Ovary (tissue), 10 donors: ENCODE measurements at places on chromosomes 11 and 22. TPM values are rescaled to one million over a fixed set of nuclear protein-coding genes. Genes with fewer than 3 reads are reported as not detected.

Gene APOL5
- total RNA-seq: not detected

Gene GGTLC3
- total RNA-seq: not detected

Gene SOX6
- total RNA-seq: 4.9 TPM

Gene FXYD2
- 15.5 TPM for total RNA-seq

DNA sequence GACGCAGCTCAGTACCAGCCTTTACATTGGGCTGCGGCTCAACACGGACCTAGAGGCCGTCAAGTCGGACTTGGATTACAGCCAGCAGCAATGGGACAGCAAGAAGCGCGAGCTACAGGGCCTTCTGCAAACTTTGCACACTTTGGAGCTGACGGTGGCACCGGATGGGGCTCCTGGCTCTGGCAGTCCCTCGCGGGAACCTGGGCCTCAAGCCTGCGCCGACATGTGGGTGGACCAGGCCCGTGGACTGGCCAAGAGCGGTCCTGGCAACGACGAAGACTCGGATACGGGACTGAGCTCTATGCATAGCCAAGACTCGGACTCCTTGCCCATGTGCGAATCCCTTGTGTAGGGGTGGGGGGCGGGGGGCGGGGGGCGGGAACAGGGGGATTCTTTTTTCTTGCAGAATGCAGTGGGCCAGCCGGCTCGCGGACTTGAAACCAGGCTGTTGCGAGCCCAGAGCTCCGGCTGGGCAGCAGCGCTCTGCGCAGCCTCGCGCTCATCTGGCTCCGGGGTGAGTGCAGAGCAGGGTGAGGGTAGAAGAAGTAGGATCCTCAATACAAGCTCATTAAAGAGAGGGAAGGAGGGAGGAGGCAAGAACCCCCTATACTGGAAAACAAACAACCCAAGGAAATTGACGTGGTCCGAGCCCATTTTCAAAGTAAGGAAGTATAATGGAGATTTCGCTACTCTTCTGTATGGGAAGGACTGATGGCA is 1.8 kb downstream of the RASSF10 start:
- no peak overlapping the region for H3K4me3 ChIP-seq

DNA sequence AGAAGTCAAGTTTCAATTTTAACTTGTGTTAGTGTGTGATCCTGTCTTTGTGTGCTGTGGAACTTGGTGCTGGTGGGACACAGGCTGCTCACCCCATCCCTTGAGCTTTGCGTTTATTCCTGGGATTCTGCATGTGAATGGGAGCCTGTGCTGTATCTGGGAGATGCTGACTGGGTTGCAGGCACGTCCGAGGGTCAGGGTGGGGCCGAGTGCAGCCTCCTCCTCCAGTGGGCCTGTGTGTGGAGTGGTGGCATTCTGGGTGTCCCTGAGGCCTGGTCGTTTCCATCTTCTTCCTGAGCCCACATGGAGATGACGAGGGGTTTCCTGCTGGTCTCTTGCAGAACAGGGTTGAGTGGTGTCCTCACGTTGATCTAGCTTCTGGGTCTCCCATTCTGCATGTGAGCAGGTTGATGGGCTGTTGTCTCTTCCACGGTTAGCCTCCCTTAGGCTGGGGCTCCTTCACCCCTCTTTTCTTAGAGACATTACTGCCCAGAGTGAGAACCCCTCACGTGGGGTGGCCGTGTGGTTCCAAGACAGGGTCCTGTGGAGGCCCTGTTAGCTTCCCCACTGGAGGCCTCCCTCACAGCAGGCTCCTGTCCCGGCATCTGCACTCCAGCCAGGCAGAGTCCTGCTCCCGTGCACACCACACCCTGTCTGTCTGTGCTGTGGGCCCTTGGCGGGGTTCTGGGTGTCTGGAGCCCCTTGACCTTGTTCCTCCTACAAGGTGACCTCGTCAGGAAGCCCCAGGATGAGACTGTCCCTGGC is 4.9 kb downstream of the PTDSS2 start:
- no peak for DNase-seq
- H3K27ac ChIP-seq: no peak overlapping the region
- H3K27me3 ChIP-seq: no peaks in the 10 kb centered on the region
- H3K4me3 ChIP-seq: no peak overlapping the region
- H3K36me3 ChIP-seq: no peaks in the 10 kb centered on the region

DNA sequence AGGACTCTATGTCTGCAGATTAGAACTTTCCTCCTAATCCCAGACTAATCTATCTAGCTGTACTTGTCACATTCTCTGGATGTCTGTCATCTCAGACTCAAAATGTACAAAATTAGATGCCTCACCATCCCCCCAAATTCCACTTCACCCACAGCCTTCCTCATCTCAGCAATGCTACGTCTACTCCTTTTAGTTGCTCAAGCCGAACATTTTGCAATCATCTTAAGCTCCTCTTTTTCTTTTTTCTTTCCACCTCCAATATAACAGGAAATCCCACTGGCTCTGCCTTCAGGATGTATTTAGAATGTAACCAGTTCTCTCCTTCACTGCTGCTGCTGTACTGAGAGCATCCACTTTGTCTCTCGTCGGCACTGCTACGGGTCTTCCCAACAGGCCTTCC is 1091.8 kb downstream of the TBC1D22A start:
- DNase-seq: no peak
- no peaks in the 10 kb centered on the region for H3K27me3 ChIP-seq
- H3K4me1 ChIP-seq: peaks cover 6% of the 10 kb centered on the region

DNA sequence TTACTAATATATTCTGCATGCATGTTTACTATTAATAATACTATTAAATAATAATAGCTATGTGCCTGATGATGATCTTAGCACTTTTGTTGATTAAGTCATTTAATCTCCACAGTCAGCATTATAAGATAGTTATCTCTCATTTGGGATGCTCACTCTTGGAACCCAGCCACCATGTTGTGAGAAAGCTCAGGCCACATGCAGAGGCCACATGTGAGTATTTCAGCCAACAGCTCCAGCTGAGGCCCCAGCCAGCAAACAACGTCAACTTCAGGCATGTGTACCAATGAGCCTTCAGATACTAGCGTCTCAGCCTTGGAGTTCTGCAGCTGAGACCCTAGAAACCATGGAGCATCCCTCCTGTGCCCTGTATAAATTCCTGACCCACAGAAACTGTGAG is 798.1 kb upstream of the LRRC4C start:
- no peak overlapping the region for H3K4me3 ChIP-seq
- H3K27ac ChIP-seq: no peak overlapping the region
- H3K36me3 ChIP-seq: no peaks in the 10 kb centered on the region
- no peaks in the 10 kb centered on the region for H3K27me3 ChIP-seq
- DNase-seq: no peak
- no peaks in the 10 kb centered on the region for H3K4me1 ChIP-seq

- H3K4me3 ChIP-seq: no peak overlapping the region
- H3K27me3 ChIP-seq: no peaks in the 10 kb centered on the region
- no peaks in the 10 kb centered on the region for H3K36me3 ChIP-seq
- DNase-seq: no peak
Observed at GRCh38 chr11:70424765-70425344, 26.5 kb downstream of the CTTN start.

- no peaks in the 10 kb centered on the region for H3K27me3 ChIP-seq
- DNase-seq: no peak
- H3K4me1 ChIP-seq: peaks cover 8% of the 10 kb centered on the region
- no peak within 1 kb of the TSS for H3K27ac ChIP-seq
Observed at GRCh38 chr22:41240377-41241132, at the start of gene CHADL. Gene CHADL, minus strand, starts transcription at chr22:41240931. Its CDS starts 50 bp downstream, at chr22:41240881.

DNA sequence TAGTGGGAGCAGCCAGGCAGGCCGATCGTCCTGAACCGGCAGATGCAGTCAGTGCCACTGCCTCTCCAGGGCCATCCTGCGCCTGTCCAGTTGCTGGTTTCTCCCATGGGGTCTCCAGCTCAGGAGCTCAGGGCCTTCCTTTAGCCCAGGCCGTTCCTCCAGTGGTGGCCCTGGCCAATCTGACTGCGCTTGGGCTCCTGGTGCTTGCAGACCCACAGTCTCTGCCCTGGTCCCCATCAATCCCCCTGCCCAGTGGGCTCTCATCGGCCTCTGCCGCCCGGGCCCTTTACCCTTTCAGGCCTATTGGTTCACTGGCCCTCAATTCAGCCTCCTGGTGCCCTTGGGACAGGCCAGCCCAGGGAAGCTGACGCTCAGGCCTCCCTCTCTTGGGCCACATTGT is 29.2 kb upstream of the TSKU start:
- no peaks in the 10 kb centered on the region for H3K36me3 ChIP-seq
- H3K4me3 ChIP-seq: no peak overlapping the region
- DNase-seq: peak; percentile 38
- peak overlapping the region; percentile 94 for H3K27ac ChIP-seq

DNA sequence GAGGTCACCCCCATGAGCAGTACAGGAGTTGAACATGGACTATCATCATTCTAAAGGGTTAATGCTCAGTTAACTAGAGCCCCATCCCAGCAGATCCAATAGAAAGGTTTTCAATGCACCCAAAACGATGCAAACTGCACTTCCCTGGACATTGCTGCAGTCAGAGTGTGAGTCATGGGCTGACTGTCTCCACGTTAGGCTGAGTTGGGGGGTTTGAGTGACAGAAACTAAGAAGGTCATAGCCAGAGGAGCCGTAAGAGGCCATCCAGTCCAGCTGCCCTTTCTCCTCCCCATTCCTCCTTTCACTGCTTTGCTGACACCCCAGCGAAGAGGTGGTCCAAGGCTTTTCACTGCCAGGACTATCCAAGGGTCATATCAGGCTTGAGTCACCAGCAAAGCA is 10.5 kb upstream of the OR2AT4 start:
- no peaks in the 10 kb centered on the region for H3K36me3 ChIP-seq
- no peak overlapping the region for H3K27ac ChIP-seq
- no peak overlapping the region for H3K4me3 ChIP-seq
- H3K4me1 ChIP-seq: no peaks in the 10 kb centered on the region
- H3K27me3 ChIP-seq: no peaks in the 10 kb centered on the region
- DNase-seq: no peak
